ENCODE measurements at places on chromosomes 3 and 15.

GRCh38 chr3:127673191-127674100 is 694 bp downstream of the ABTB1 start:
- DNase-seq: no peak

DNA sequence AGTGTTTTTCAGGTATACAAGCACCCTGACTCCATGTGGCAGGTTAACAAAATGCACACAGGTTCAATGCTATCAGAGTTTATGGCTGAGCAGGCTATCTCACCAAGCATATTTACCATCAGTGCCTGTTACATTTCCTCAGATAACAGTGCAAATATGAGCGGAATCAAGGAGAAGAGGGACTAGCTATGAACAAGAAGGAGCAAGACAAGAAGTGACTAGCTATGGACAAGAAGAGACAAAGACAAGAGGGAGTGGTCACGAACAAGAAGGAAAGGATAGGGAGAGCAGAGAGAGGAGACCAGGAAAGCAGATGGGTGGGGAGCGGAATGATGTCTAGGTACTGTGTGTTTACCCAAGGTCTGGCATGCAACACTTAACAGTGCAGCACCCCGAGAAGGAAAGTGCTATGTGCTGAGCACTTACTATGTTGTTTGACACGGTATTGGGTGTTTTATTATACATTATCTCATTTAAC is 8.6 kb downstream of the ILDR1 start:
- no peak for DNase-seq

GRCh38 chr3:113441051-113441770 is at the start of gene CFAP44:
TSS of gene CFAP44 (minus strand) at chr3:113441493. CDS start at chr3:113433664, 7,829 bp downstream.
- DNase-seq: no peak

GRCh38 chr3:172142864-172143451 is 103.6 kb downstream of the FNDC3B start:
- no peak for DNase-seq

DNA sequence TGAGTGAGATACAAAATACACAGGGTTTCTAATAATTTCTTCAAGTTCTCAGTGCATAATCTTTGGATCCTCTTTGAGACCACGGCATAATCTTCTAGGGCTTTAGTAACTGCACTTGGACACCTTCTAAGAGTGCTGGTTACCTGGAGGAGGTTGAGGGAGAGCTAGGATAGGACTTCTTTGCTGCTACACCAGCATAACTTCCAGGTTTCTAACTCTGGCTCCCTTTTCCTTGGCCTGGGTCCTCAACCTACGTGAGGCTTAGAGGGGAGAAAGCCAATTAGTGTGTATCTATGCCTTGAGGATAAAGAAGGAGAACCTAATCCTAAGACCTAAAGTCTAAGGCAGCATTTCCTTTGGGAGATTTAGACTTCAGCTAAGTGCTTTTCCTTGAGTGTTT is 184.8 kb downstream of the LSAMP start:
- DNase-seq: no peak

Measured in NCI-H524 treated with DMSO at 0.1 percent for 48 hours (cell line).